ENCODE measurements at places on chromosomes 2 and 18. TPM values are rescaled to one million over a fixed set of nuclear protein-coding genes. Genes with fewer than 3 reads are reported as not detected.
A peak's percentile ranks its signal among the peaks of the same experiment; 100 is the strongest.

- DNase-seq, result peak; percentile 63
Observed at GRCh38 chr2:150620855-150621254, 133.4 kb upstream of the RND3 start.

Gene C2orf66
- total RNA-seq, result not detected

GRCh38 chr2:235135990-235136561 is 184.3 kb downstream of the SH3BP4 start:
- peak; percentile 59 for DNase-seq

DNA sequence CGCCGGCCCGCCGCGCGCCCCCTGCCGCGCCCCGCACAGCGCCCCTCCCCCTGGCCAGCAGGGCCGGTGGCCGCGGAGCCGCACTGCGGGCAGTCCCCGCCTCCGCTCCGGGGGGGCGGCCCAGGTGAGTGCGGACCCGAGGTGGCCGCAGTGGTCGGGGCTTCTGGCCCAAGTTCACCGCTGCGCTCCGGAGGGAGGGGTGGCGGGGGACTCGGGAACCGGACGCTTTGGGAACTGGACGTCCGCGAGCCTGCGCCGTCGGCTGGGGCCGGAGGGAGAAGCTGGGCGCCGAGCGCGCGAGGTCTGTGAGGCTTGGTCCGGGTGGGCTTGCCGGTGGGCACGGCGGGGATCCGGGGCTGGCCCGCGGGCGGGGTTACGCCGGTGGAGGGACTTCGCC is 591 bp upstream of the LDLRAD4 start:
- DNase-seq, result no peak

GRCh38 chr2:174282441-174282840 is 34.1 kb upstream of the OLA1 start:
- DNase-seq, result no peak
